Activated CD4-positive, alpha-beta T cell treated with anti-CD3 and anti-CD28 coated beads for 24 hours (primary cell): ENCODE measurements at places on chromosomes 11 and 22.
A peak's percentile ranks its signal among the peaks of the same experiment; 100 is the strongest.

DNA sequence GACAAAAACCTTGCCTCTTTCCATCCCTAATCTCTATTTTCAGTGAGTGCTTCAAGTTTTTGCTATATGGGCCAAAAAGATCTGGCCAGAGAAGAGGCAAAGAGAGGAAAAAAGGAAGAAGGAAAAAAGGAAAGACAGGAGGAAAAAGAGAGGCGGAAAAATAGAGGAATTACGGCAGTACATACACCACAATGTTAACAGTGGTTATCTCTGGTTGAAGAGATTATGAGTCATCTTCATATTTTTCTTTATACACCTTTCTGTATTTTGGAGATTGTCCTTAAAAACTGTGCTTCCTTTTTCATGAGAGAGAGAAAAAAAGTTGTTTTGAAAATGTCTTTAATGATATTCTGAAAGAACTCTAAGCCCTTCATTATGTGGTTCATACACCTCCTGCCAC, 133.7 kb downstream of the SBF2 start:
- DNase-seq, result no peak

- no peak for DNase-seq
Observed at GRCh38 chr22:19981171-19981960, 35.3 kb downstream of the ARVCF start.

DNA sequence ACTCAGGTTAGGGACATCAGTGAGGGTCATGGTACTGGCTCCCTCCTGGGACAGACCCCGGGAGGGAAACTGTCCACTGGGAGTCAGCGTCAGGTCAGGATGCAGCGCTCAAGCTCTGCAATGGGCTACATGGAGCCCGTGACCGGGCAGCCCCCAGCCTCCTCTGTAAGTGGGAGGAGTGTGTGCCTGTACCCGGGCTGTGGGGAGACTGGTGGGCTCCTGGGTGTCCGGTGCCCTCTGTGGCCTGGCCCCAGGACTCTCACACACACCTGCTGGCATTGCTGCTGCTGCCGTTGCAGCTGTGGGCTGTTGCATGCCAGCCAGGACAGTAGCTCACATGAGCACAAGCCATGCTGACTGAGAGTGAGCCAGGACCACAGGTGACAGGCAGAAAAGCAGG, 630.3 kb downstream of the TBC1D22A start:
- DNase-seq, result no peak

- DNase-seq, result no peak
Observed at GRCh38 chr22:32987081-32987631, 71.0 kb downstream of the SYN3 start.

DNA sequence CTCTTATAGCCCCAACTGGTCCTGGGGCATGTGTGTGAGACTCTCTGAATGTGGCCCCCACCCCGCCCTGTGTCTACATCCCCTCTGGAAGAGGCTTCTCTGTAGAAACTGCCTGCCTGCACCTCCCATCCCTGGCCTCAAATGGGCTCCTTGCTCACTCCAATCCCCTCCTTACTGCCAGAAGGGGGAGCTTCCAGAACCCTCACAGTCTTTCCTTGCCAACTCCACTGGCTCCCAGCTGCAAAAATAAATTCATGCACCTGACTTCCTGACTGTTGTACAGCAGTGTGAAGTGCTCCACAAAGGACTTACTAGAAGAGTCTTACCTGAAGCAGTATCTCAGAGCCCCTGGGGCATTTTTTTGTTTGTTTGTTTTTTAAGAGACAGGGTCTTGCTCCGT, 15.2 kb upstream of the SERPIND1 start:
- no peak for DNase-seq

- DNase-seq, result peak; percentile 4
Observed at GRCh38 chr11:5004424-5005274, 10.0 kb downstream of the OR51L1 start.

DNA sequence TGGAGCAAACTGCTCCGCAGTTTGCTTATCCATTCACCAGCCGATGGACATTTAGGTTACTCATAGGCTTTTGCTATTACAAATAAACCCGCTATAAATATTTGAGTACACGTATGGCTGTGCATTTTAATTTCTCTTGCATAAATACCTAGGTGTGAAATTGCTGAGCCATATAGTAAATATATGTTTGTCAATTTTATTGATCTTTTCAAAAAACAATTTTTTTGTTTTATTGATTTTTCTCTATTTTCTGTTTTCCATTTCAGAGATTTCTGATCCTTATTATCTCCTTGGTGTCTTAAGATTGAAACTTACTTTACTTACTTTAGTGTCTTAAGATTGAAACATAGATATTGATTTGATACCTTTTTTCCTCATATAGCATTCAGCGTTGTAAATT, 4.5 kb downstream of the ZNF74 start:
- DNase-seq, result no peak

- no peak for DNase-seq
Observed at GRCh38 chr11:66561178-66561974, 7.0 kb downstream of the CTSF start.
